ENCODE measurements at places on chromosomes 2 and 18. TPM values are rescaled to one million over a fixed set of nuclear protein-coding genes. Genes with fewer than 3 reads are reported as not detected.

The ABCA12 gene
- not detected for total RNA-seq

The ANTXR1 gene
- total RNA-seq, result 21.0 TPM

DNA sequence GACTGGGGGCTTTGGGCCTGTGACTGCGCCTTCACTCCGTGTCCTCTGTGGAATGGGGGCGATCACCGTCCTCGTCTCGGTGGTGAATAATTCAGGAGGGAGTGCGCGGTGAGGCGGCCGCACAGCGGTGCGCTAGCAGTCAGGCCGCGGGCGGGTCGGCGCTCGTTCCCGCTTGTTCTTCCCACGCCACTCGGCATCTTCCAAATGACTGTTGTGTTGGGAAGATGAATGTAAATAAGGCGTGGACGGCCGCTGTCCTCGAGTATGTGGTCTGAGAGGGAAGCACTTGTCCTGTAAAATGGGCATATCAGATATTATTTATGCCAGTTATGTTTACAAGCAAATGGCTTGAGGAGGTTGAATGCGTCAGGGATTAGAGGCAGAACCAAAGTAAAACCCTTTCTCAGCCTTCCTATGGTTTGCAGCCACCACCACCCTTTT, 608 bp upstream of the VPS4B start:
- no peak for DNase-seq

The DIPK1C gene
- 0.25 TPM for total RNA-seq

The IL36B gene
- not detected for total RNA-seq

The TEX44 gene
- total RNA-seq, result not detected

DNA sequence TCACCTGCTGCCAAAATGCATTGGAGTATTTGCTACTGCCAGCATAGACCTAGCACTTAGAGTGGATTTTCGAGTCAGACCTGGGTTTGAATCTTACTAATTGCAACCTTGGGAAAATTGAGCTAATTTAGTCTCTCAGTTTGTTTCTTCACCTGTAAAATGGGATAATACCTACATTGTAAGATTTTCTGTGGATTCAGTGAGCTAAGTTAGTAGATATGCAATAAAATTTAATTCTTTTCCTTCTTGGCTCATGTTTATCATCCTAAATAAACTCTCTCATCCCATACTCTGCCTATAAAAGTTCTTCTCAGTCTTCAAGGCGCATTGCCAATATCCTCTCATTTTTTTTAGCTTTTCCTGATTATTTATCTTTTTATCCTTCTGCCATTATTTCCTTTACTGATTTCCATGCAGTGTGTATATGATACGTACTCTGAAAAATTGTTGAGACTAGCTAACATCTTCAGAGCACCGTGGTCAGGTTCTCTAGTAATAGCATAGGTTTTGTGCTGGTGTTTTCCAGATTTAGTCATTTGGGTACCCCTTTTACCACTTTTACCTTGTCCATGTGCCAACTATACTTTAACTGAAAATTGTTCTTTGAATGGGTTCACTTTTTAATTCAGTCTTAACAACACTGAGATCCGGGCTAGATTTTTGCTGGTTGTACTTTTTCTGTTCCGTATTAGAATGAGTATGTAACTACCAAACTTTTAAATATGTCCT, 7.3 kb downstream of the CEP192 start:
- DNase-seq, result no peak
